Right atrium auricular region (tissue), 2 donors: ENCODE measurements at places on chromosomes 12 and 14. TPM values are rescaled to one million over a fixed set of nuclear protein-coding genes. Genes with fewer than 3 reads are reported as not detected.
A peak's percentile ranks its signal among the peaks of the same experiment; 100 is the strongest.

GRCh38 chr12:74431801-74432200 is 105.8 kb upstream of the ATXN7L3B start:
- H3K36me3 ChIP-seq: no peaks in the 10 kb centered on the region
- H3K4me1 ChIP-seq: no peaks in the 10 kb centered on the region
- no peaks in the 10 kb centered on the region for H3K27me3 ChIP-seq
- DNase-seq: no peak
- no peak overlapping the region for H3K27ac ChIP-seq

- H3K27ac ChIP-seq: no peak overlapping the region
- no peaks in the 10 kb centered on the region for H3K27me3 ChIP-seq
- no peaks in the 10 kb centered on the region for H3K4me1 ChIP-seq
- no peak overlapping the region for H3K4me3 ChIP-seq
- no peak for DNase-seq
- peaks cover 49% of the 10 kb centered on the region for H3K36me3 ChIP-seq
Measured at GRCh38 chr14:55665067-55665675, 85.2 kb downstream of the KTN1 start.

GRCh38 chr14:82055515-82056115 is 522.0 kb upstream of the SEL1L start:
- H3K4me1 ChIP-seq: no peaks in the 10 kb centered on the region
- DNase-seq: no peak
- no peak overlapping the region for H3K27ac ChIP-seq
- H3K27me3 ChIP-seq: no peaks in the 10 kb centered on the region
- H3K36me3 ChIP-seq: no peaks in the 10 kb centered on the region

DNA sequence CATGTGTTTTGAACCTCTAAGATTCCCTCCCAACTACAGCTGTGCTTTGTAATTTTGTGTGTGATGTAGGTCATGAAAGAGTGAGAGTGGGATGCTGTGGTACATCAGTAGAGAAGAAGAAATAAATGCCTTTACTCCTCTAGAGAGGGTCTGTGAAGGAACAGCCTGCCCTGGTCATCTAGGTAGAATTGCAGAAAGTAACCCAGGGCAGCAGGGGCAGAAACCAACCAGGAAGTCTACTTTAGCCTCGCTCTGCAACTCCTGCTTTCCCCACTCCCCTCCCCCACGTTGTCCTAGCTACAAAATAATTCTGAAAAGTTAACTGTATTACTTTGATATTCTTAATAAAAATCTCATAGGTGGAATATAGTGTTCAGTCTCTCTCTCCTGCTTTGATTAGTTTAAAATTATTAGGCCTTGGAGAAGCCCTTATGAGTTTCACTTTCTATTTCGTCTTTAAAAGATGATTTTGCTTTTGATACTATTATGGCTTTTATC is 7.5 kb downstream of the TBK1 start:
- no peaks in the 10 kb centered on the region for H3K27me3 ChIP-seq
- peak overlapping the region; percentile 43 for H3K27ac ChIP-seq
- H3K4me3 ChIP-seq: peak overlapping the region; percentile 4
- H3K36me3 ChIP-seq: peaks cover 31% of the 10 kb centered on the region
- DNase-seq: no peak

- no peaks in the 10 kb centered on the region for H3K36me3 ChIP-seq
- H3K27me3 ChIP-seq: no peaks in the 10 kb centered on the region
- no peaks in the 10 kb centered on the region for H3K4me1 ChIP-seq
Measured at GRCh38 chr14:24674204-24674970, 40.4 kb upstream of the GZMB start.

APOLD1 gene
- 70.2 TPM for total RNA-seq

DCN gene
- total RNA-seq: 1,906 TPM

TBX3 gene
- 16.1 TPM for total RNA-seq

PTPRO gene
- total RNA-seq: 0.30 TPM

SPTSSA gene
- 10.8 TPM for total RNA-seq

GRCh38 chr12:74741112-74741511 is 203.5 kb downstream of the ATXN7L3B start:
- no peaks in the 10 kb centered on the region for H3K36me3 ChIP-seq
- no peak for DNase-seq
- H3K27me3 ChIP-seq: no peaks in the 10 kb centered on the region
- H3K4me3 ChIP-seq: no peak overlapping the region
- H3K27ac ChIP-seq: no peak overlapping the region

ASIC1 gene
- total RNA-seq: 0.24 TPM

DNA sequence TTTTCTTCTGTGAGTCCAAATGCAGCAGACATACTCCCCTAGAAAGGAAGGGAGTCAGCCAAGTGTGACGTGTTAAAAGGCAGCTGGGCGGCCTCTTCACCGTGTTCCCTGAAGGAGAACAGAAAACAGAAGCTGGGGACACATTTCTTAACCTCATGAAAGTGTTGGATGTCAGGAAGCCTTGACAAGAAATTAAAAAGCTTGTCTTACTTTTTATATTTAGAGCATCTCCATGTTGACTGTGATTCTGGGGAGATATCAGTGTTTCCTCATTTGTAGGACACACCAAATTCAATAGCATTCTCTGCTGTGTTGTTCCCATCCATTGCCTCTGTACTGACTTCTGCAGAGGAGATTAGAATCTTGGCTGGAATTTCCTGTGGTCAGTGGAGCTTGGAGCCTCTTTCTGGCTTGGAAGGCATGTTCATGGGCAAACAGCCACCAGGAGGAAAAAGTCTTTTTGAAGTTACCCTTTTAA is 93.7 kb downstream of the RMST start:
- H3K36me3 ChIP-seq: no peaks in the 10 kb centered on the region
- no peak overlapping the region for H3K4me3 ChIP-seq
- H3K27me3 ChIP-seq: no peaks in the 10 kb centered on the region
- H3K27ac ChIP-seq: no peak overlapping the region
- DNase-seq: no peak

EIF2S3B gene
- total RNA-seq: not detected

GRCh38 chr14:72646861-72647528 is 246.9 kb downstream of the DPF3 start:
- no peak for DNase-seq
- no peaks in the 10 kb centered on the region for H3K4me1 ChIP-seq
- no peak overlapping the region for H3K4me3 ChIP-seq
- no peak overlapping the region for H3K27ac ChIP-seq
- H3K36me3 ChIP-seq: no peaks in the 10 kb centered on the region
- H3K27me3 ChIP-seq: no peaks in the 10 kb centered on the region

- no peaks in the 10 kb centered on the region for H3K27me3 ChIP-seq
- no peak overlapping the region for H3K4me3 ChIP-seq
- H3K36me3 ChIP-seq: no peaks in the 10 kb centered on the region
- no peak overlapping the region for H3K27ac ChIP-seq
- H3K4me1 ChIP-seq: no peaks in the 10 kb centered on the region
Measured at GRCh38 chr12:64099397-64099796, 122.7 kb downstream of the KICS2 start.

- no peaks in the 10 kb centered on the region for H3K27me3 ChIP-seq
- H3K27ac ChIP-seq: peak overlapping the region; percentile 44
- H3K4me1 ChIP-seq: no peaks in the 10 kb centered on the region
- peak; percentile 63 for DNase-seq
- H3K4me3 ChIP-seq: peak overlapping the region; percentile 83
Measured at GRCh38 chr14:105315211-105315721, 718 bp downstream of the PACS2 start.

DNA sequence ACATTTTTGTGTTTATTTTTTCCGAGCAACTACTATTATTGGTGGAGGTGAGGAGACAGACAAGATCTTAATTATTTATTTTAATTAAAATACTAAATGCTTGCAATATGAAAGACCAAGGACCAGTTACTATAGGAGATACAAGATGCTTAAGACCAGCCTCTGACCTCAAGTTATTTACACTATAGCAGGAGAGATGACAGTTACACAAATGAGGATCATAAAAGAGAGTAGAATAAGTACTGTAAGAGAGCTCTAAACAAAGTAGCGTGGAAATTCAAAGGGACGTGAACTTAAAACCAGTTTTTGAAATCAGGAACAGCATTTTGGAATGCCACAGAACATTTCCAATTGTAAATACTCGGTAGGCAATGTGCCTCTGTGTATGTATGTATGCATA is 128.0 kb upstream of the ATF1 start:
- H3K36me3 ChIP-seq: no peaks in the 10 kb centered on the region
- no peak overlapping the region for H3K27ac ChIP-seq
- H3K4me3 ChIP-seq: no peak overlapping the region
- no peaks in the 10 kb centered on the region for H3K27me3 ChIP-seq

ENDOU gene
- total RNA-seq: 2.1 TPM

DNA sequence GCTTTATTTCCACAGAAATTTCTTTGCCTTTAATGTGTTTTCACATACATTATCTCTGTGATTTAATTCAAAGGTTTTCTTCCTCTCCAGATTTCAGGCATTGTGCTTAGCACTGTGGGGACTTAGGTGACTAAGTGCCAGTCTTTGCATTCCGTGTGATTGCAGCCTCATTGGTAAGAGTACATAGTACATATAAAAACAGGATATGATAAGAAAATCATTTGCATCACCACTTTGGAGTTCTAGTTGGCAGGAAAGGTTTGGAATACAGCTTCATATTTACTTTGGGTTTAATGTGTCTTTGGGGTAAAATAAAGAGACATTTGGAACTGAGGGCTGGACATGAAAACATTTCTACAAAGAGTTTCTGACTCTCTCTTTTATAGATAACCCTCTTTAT is 37.8 kb upstream of the C12orf75 start:
- H3K36me3 ChIP-seq: no peaks in the 10 kb centered on the region
- DNase-seq: no peak
- no peaks in the 10 kb centered on the region for H3K27me3 ChIP-seq
- H3K4me1 ChIP-seq: no peaks in the 10 kb centered on the region
- H3K27ac ChIP-seq: no peak overlapping the region

PRDM4 gene
- total RNA-seq: 10.2 TPM

TRHDE gene
- 3.4 TPM for total RNA-seq

GRCh38 chr12:60345442-60345841 is 749.6 kb downstream of the SLC16A7 start:
- DNase-seq: no peak
- no peaks in the 10 kb centered on the region for H3K4me1 ChIP-seq
- H3K4me3 ChIP-seq: no peak overlapping the region
- H3K36me3 ChIP-seq: no peaks in the 10 kb centered on the region

GRCh38 chr12:121252712-121253345 is 42.9 kb downstream of the P2RX4 start:
- H3K4me3 ChIP-seq: no peak overlapping the region
- H3K4me1 ChIP-seq: no peaks in the 10 kb centered on the region
- no peak for DNase-seq
- H3K36me3 ChIP-seq: peaks cover 56% of the 10 kb centered on the region
- no peaks in the 10 kb centered on the region for H3K27me3 ChIP-seq

DNA sequence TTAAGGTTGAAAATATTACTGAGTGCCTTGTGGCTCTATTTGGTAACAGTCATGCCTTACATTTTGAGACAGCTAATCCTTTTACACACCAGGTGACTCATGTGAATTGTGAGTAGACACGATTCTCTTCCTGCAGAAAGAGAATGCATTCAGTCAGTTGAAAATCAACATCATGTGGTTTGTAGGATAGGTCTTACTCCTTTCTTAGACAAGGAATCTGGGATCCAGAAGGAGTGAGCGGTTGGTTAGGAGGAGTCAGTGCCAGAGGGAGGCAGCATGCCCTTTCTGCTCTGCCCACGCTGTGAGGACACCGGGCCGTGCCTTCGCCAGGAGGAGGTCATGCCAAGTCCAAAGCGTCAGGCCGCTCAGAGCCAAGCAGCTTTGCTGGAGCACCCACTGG is 47.6 kb downstream of the TRAF3 start:
- no peak for DNase-seq
- H3K4me1 ChIP-seq: no peaks in the 10 kb centered on the region
- H3K27ac ChIP-seq: no peak overlapping the region
- no peaks in the 10 kb centered on the region for H3K36me3 ChIP-seq
- no peak overlapping the region for H3K4me3 ChIP-seq

CDC42BPB gene
- 68.0 TPM for total RNA-seq

DNA sequence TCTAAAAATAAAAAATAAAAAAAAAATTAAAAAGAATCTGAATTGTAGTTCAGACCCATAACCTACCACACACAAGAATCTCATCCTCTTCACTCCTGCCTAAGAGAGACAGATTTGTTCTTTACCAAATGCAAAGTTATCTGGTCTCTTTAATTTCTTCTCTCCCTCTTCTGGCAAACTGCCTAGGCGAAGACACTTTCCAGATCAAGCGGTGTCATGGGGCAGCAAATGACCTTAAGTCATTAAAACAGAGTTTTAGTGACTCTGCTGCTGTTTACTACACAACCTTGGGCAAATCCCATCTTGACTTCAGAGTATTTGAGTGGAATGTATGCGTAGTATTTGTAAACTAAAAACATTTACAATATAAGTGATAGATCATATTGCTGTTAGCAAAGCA is 60.9 kb upstream of the NID2 start:
- no peaks in the 10 kb centered on the region for H3K27me3 ChIP-seq
- no peak overlapping the region for H3K4me3 ChIP-seq
- no peaks in the 10 kb centered on the region for H3K36me3 ChIP-seq
- H3K27ac ChIP-seq: no peak overlapping the region

AKAP3 gene
- 7.1 TPM for total RNA-seq

DNA sequence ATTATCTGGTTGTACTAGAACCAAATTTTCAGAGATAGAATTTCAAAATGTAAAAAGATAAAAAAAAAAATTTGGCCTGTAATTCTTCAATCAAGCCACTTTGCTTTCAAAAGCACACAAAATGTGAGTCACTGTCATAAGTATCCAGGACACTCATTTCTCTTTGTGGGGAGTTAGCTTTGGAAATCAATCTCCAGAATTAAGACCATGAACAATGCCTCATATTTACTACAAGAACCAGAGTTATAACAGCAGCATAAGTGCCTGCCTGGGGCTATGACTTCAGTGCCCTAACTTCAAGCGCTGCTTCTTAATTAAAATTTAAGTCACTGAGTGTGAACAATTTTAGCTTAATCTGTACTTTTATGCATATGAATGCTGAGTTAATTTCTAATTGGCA is 162.1 kb downstream of the C12orf42 start:
- no peaks in the 10 kb centered on the region for H3K4me1 ChIP-seq
- H3K27ac ChIP-seq: no peak overlapping the region

LLPH gene
- 10.1 TPM for total RNA-seq

GRCh38 chr12:46218322-46219095 is 50.3 kb downstream of the SLC38A1 start:
- no peak overlapping the region for H3K27ac ChIP-seq
- H3K4me1 ChIP-seq: peaks cover 24% of the 10 kb centered on the region
- H3K36me3 ChIP-seq: no peaks in the 10 kb centered on the region
- no peak for DNase-seq
- no peak overlapping the region for H3K4me3 ChIP-seq

- H3K4me3 ChIP-seq: no peak overlapping the region
- no peak for DNase-seq
- H3K27ac ChIP-seq: peak overlapping the region; percentile 80
Measured at GRCh38 chr12:15699886-15700285, 89.3 kb downstream of the EPS8 start.

PAPLN gene
- 5.1 TPM for total RNA-seq
